Endothelial cell of umbilical vein (primary cell): ENCODE measurements at places on chromosomes 4 and X. TPM values are rescaled to one million over a fixed set of nuclear protein-coding genes. Genes with fewer than 3 reads are reported as not detected.

- no peak for DNase-seq
Observed at GRCh38 chr4:154368060-154368459, 123.5 kb downstream of the DCHS2 start.

- DNase-seq, result no peak
Observed at GRCh38 chr4:60657807-60658206, 542.3 kb upstream of the ADGRL3 start.

GRCh38 chrX:75229774-75230173 lies 44.1 kb upstream of the UPRT start:
- no peak for DNase-seq

DNA sequence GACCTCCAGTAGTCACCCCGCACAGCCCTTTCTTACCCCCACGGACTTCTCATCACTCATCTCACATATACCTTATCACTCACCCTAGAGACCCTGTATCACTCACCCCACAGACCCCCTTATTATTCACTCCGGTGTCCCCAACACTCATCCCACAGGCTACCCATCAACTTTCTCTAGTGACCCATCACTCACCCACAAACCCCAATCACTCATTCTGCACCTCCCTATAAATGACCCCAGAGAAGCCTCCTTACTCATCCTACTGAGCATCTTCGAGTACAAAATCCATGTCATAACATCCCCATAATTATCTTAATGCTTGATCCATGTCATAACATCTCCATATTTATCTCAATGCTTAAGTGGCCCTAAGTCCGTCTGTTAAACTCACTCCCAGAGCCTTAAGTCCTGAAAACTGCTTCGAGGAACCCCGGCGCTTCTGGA lies 934 bp downstream of the ZNF41 start:
- DNase-seq, result no peak

GRCh38 chr4:98706200-98706813 lies 47.9 kb upstream of the TSPAN5 start:
- no peak for DNase-seq

GRCh38 chrX:48737213-48737938 lies 24.2 kb upstream of the GLOD5 start:
- DNase-seq, result peak; percentile 95

DNA sequence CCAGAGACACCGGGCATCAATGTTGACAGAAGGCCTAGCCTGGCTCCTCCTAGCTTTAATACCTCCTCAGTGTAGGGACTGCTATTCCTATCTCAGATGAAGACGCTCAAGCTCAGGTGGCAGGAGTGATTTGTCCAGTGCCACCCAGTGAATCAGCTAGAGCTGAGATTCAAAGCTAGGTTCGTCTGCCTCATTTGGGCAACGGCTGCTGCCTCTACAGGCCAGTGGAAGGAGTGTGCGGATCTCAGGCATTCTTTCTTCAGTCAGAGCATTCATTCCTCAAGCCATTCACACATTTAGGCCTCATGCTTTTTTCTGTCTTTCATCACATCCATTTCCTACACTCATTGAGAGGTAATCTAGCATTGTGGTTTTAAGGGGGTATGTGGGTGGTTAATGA lies 7.3 kb downstream of the TSR2 start:
- no peak for DNase-seq

The PASD1 gene
- not detected in 2 replicates for total RNA-seq

The TACR3 gene
- total RNA-seq, result not detected in 2 replicates

The F8A2 gene
- not detected in 2 replicates for total RNA-seq

The HTN3 gene
- not detected in 2 replicates for total RNA-seq
